ENCODE measurements at places on chromosomes 1 and 21.

GRCh38 chr1:25550683-25551310 lies 7.4 kb downstream of the LDLRAP1 start:
- DNase-seq, result no peak

GRCh38 chr1:209584231-209584672 lies 738 bp downstream of the CAMK1G start:
- DNase-seq, result no peak

- no peak for DNase-seq
Measured at GRCh38 chr1:94110021-94110761, 10.8 kb downstream of the ABCA4 start.

- DNase-seq, result no peak
Measured at GRCh38 chr1:160103658-160104408, 5.4 kb upstream of the IGSF8 start.

GRCh38 chr1:218717575-218717974 lies 372.4 kb downstream of the TGFB2 start:
- no peak for DNase-seq

- DNase-seq, result no peak
Measured at GRCh38 chr1:18992646-18993045, 36.2 kb upstream of the IFFO2 start.

GRCh38 chr1:55061706-55062321 lies 22.5 kb downstream of the PCSK9 start:
- no peak for DNase-seq
